ENCODE measurements at places on chromosomes 11 and 22.

DNA sequence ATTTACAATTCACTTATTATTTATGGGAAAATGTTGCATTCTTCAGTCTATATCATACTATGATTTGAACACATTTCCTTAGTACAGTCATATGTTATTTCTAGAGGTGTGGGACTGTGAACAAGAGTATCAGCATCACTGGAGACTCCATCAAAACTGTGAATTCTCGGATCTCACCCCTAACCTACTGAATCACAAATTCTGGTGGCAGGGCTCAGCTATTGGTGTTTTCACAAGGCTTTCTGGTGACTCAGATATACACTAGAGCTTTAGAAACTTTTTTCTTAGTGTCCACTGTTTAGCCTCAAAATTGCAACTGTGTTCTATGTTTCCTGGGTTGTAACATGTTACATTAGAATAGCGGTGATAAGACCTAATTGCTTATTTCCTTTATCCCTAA lies 352.9 kb upstream of the DDI1 start:
- no peaks in the 10 kb centered on the region for H3K36me3 ChIP-seq
- H3K27me3 ChIP-seq = peaks cover 3% of the 10 kb centered on the region
- H3K27ac ChIP-seq = no peak overlapping the region
- no peak for DNase-seq

GRCh38 chr22:45192701-45193187 lies 29.0 kb downstream of the NUP50 start:
- H3K27ac ChIP-seq = no peak overlapping the region
- H3K27me3 ChIP-seq = no peaks in the 10 kb centered on the region
- H3K36me3 ChIP-seq = peaks cover 36% of the 10 kb centered on the region
- no peak overlapping the region for H3K4me3 ChIP-seq

DNA sequence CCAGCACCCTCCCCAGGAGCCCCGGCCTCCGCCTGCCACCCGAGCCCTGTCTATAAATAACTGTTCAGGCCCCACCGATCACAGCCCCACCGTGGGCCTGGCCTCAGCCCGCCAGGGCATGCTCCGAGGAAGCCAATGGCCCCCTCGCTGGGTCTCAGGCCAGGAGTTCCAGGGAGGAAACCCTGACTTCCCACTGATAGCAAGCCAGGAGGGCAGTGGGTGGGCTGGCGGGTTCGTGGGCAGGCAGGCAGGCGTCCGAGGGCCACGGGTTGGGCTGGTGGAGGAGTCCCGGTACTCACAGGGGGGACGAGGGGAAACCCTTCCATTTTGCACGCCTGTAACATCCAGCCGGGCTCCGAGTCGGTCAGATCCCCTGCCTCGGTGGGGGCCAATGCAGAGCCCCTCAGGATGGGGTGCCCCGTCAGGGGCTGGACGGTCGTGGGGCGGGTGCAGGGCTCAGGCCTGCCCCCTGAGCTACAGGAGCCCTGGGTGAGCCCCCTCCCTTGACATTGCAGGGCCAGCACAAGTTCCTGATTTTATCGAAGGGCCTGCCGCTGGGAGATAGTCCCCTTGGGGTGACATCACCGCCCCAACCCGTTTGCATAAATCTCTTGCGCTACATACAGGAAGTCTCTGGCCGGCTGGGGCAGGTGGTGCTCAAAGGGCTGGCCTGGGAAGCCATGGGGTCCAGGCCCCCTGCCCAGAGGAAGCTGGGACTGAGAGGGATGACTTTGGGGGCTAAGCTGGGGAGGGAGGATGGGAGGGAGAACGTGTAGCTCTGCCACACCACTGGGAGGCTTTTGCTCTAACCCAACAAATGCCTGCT lies at the start of gene SPI1:
TSS of gene SPI1 (minus strand) at position 538 of the 826 bp plus-strand sequence. CDS start at position 344, 194 bp downstream.
- H3K36me3 ChIP-seq = no peaks in the 10 kb centered on the region
- no peak for DNase-seq
- no peaks in the 10 kb centered on the region for H3K27me3 ChIP-seq

DNA sequence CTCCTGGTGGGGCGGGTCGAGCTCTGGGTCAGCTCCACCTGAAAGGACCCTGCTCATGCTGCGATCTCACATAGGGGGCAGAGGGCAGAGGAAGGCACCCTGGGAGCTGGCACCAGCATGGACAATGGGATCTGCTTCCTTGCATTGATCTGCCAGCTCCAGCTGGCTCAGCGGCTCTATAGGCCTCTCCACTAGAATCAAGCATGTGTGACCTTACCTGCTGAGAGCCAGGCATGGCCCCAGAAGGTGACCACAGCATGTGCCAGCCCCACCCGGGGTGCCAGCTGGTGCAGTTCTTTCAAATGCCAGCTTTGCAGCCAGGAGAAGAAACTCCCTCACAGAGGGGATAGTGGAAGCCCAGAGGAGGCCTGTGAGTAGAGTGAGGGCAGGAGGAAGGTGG lies 22.0 kb upstream of the KLHL35 start:
- H3K4me3 ChIP-seq = no peak overlapping the region
- no peak overlapping the region for H3K27ac ChIP-seq
- no peaks in the 10 kb centered on the region for H3K4me1 ChIP-seq
- H3K27me3 ChIP-seq = no peaks in the 10 kb centered on the region
- no peaks in the 10 kb centered on the region for H3K36me3 ChIP-seq
- DNase-seq = no peak

DNA sequence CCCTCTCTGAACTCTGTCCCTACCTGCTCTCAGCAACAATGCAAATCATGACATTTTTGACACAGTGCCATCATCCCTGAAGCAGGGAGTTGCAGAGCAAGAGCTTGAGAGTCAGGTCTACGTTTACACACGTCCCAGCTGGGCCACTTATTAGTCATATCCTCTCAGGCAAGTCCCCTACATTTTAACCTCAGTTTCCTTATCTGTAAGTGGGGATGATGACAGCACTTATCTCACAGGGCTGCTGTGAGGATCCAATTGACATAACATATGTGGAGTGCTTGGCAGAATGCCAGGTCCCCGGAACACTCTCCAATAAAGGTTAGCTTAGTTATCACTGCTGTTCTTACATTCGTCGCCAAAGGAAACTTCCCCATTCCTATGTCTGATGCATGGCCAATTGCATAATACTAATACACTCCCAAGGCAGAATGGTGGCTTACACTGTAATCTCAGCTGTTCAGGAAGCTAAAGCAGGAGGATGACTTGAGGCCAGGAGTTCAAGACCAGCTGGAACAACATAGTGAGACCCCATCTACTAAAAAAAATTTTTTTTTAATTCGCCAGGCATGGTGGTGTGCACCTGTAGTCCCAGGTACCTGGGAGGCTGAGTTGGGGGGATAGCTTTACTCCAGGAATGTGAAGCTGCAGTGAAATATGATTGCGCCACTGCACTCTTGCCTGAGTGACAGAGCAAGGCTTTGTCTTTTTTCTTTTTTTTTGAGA lies 16.6 kb downstream of the ASCC2 start:
- H3K4me1 ChIP-seq = peaks cover 14% of the 10 kb centered on the region
- H3K27me3 ChIP-seq = no peaks in the 10 kb centered on the region
- DNase-seq = no peak
- no peak overlapping the region for H3K4me3 ChIP-seq
- H3K27ac ChIP-seq = peak overlapping the region; percentile 83
- peaks cover 85% of the 10 kb centered on the region for H3K36me3 ChIP-seq

- peaks cover 7% of the 10 kb centered on the region for H3K36me3 ChIP-seq
- no peak overlapping the region for H3K4me3 ChIP-seq
- H3K4me1 ChIP-seq = peaks cover 35% of the 10 kb centered on the region
- no peak for DNase-seq
- H3K27ac ChIP-seq = no peak overlapping the region
Observed at GRCh38 chr22:17976121-17976520, 48.2 kb downstream of the MICAL3 start.

GRCh38 chr11:66820381-66820780 lies 22.9 kb upstream of the RCE1 start:
- no peak overlapping the region for H3K27ac ChIP-seq
- H3K36me3 ChIP-seq = no peaks in the 10 kb centered on the region
- H3K4me1 ChIP-seq = peaks cover 6% of the 10 kb centered on the region
- no peak for DNase-seq

- H3K4me3 ChIP-seq = no peak overlapping the region
- no peak for DNase-seq
- peaks cover 4% of the 10 kb centered on the region for H3K27me3 ChIP-seq
- no peak overlapping the region for H3K27ac ChIP-seq
- no peaks in the 10 kb centered on the region for H3K36me3 ChIP-seq
Observed at GRCh38 chr22:22558071-22558971, 744 bp downstream of the PRAME start.

DNA sequence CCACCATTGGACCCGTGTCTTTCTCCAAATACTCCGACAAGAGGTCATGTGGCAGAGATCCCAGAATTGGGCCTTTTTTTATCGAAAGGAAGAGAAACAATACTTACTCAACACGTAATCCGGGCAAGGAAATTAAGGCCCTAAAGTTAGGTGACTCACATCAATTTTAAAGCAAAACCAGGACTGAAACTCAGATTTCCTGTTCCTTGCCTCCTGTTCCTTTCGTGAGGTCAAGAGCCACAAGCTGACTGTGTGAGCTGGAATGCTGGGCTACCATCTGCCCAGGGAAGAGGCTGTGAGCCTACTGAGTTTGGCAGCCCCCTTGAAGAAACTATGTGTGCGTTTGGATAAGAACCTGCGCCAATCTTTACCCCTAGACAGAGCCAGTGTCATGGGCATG lies 27.1 kb upstream of the MRGPRX2 start:
- DNase-seq = no peak
- H3K4me3 ChIP-seq = no peak overlapping the region
- no peaks in the 10 kb centered on the region for H3K36me3 ChIP-seq
- H3K27me3 ChIP-seq = peaks cover 31% of the 10 kb centered on the region
- H3K27ac ChIP-seq = no peak overlapping the region

GRCh38 chr11:13576995-13577394 lies 81.2 kb upstream of the PTH start:
- no peak overlapping the region for H3K27ac ChIP-seq
- no peak for DNase-seq
- H3K36me3 ChIP-seq = no peaks in the 10 kb centered on the region
- no peaks in the 10 kb centered on the region for H3K4me1 ChIP-seq
- peaks cover 25% of the 10 kb centered on the region for H3K27me3 ChIP-seq

- no peak for DNase-seq
- no peaks in the 10 kb centered on the region for H3K27me3 ChIP-seq
- no peak overlapping the region for H3K4me3 ChIP-seq
- no peaks in the 10 kb centered on the region for H3K36me3 ChIP-seq
Observed at GRCh38 chr11:85759915-85760314, 51.0 kb downstream of the SYTL2 start.
